ENCODE measurements at places on chromosomes 16 and 17.

DNA sequence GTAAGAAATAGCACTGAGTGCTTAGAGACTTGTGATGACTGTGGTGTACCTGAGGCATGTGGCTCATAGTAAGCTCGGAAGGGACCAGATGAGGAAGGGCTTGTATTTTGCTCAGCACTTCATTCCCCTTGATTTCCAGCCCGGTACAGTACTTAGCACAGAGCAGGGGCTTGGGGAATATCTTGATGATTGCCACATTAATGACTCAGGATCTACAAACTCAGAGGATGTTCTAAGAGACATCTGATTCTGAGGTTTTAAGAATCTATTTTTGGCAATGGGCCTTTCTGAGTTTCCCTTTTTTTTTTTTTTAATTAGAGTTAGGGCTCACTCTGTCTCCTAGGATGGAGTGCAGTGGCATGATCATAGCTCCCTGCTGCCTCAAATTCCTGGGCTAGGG is 9.1 kb downstream of the ASPHD1 start:
- no peak for DNase-seq

DNA sequence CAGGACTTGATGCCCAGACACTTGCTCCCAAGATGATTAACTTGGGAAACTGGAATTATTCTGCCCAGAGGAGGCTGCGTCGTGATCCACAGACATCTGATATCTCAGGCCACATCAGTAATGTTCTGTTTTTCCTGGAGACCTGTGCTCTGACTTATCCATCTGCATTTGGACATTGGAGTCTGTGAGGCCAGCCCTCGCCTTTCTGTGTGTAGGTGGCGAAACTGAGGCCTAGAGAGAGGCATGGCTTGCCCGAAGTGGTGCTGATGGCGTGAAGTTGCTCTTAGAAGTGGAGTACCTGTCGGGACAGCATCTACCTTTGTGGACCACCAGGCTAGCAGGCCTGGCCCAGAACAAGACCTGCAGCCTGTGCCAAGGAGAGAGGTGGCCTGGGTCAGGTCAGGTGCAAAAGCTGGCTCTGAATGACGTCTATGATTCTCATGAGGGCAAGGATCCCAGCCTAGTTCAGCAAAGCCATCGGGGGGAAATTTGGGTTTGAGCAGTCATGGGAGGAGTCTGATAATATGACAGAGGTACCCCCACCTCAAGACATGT is 186.8 kb upstream of the ZNF469 start:
- DNase-seq, result no peak

DNA sequence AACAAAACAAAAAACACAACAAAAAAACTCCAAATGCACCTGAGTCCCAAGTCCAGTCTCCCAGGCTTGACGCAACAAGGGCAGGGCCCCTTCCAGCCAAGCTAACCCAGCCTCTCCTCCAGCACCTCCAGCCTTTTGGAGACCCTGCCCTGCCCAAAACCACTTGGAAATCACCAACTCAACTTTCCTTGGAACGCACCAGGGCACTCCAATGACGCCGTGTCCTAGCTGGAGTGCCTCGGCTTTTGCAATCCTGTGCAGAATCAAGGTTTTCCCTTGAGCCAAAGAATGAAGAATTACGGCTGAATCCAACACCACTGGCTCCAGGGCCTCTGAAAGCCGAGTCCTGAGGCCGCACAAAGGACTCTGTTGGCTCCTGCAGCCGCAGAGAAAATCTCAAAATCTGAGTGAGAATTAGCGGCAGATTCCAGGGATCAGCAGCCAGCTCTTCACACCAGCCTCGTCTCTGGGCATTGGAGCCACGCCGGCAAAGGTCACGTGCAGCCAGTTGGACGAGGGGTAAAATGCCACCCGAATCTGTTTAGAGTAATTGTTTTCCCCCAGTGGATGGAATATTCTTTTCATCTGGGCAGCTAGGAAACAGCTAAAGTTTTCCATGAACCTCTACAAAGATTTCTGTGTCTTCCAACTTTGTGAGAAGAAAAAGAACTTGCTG is 9.7 kb upstream of the BAIAP2 start:
- DNase-seq, result peak; percentile 56

GRCh38 chr16:50534091-50534490 is 14.1 kb upstream of the NKD1 start:
- no peak for DNase-seq

GRCh38 chr16:89315791-89316581 is 98.5 kb downstream of the ZNF778 start:
- DNase-seq, result no peak

GRCh38 chr17:36983618-36984017 is 34.9 kb downstream of the AATF start:
- no peak for DNase-seq

GRCh38 chr16:4109250-4109736 is 6.9 kb downstream of the ADCY9 start:
- peak; percentile 16 for DNase-seq

DNA sequence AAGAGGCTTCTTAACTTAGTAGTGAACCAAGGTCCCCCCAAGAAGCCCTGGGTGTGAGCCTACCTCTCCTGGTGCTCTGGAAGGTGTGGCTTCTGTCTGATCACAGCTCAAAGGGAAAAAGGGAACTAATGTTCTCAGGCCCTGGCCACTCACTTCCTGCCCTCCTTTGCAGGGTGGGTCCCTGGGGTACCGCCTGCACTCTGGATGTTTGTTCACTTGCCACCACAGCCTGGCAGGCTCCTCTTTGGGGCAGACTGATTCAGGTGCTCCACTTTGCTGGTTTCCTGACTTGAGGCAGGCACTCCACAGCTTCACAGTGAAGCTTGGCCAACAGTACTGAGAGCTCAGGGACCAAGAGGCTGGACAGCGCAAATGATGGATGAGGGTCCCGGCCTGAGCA is 5.9 kb upstream of the MYO15A start:
- DNase-seq, result no peak

GRCh38 chr17:14209215-14209614 is 27.4 kb downstream of the CDRT15 start:
- no peak for DNase-seq

DNA sequence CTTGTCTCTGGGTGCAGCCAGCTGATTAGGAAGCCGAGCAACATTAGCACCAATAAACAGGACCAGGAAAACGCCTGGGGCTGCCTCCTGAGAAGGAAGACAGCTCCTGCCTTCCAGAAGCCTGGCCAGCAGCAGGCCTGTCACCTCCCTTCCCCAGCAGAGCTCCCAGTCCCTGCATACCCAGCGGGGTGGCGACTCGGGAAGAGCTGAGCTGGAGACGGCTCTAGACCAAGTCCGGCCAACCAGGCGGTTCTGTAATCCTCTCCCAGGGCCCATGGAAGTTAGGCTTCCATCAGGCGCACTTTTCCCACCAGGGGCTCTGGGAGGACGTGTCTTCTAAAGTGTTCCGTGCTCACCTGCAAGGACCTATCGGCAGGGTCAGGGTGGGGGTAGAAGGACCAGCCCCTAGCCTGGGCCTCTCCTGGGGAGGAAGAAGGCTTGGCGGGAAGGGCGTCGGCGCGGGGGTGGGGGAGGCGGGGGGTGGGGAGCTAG is 12.0 kb upstream of the CLUH start:
- DNase-seq, result no peak

DNA sequence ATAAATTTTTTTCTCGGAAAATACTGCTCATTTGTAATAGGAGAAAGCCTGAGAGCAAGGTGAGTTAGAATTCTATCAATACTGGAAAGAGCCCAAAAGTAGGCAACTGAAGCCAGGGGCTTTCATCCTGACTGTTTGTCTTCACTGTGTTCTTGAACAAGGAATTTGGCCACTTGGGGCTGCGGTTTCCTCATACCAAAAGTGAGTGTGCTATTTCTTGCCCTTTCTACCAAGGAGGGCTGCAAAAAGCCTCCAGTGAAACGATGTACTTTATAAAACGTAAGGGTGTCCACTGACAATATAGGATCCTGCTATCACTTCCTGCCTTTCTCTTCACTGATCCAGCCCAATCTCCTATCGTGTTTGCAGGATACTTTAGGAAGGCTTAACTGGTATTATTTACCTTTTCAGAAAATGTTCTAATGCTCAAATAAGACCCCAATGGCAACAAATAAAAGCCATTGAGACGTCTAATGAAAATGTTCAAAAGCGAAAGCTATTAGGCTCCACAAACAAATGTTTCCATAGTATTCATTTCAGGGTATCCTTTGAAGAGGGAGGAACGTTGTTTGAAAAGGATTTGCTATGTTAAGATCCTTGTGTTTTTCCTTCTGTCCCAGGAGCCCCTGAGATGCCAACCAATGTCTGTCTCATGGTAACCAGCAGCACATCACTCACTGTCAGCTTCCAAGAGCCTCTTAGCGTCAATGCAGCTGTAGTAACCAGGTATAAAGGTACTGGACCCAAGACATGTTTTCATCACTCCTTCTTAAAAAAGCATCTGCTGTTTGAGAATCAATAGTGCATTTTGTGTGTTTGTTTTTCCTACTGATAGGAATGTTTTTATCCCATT is 219.3 kb upstream of the NOG start:
- no peak for DNase-seq

DNA sequence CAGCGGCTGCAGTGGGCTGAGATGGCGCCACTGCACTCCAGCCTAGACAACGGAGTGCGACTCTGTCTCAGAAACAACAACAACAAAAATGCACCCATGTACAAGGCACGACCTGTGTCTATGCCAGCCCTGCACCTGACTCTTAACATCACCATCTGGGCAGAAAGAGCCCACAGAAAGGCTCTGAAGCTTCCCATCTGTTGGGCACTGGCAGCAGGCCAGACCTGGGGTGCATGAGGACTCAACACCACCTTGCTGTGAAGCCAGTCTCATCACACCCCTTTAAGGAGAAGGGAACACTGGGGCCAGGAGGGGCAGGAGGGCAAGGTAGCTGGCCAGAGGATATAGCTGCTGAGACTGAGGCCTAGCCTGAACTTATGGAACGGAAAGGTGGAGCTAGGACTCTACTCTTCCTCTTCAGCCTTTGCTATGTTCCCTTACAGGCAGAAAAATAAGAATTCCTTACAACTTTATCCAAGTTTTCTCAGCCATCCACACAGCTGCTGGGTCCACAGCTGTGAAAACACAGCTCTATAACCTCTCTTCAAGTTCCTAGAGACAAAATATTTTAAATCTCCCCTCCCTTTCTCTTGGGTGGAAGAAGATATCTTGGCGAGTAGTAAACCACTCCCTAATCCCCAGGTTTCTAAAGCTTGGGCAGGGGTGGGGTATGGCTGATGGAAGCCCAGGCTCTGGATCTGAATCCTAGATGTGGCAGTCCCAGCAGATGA is 2.8 kb downstream of the ELOB start:
- DNase-seq, result no peak

GRCh38 chr17:83071966-83072562 is 7.3 kb upstream of the METRNL start:
- no peak for DNase-seq

DNA sequence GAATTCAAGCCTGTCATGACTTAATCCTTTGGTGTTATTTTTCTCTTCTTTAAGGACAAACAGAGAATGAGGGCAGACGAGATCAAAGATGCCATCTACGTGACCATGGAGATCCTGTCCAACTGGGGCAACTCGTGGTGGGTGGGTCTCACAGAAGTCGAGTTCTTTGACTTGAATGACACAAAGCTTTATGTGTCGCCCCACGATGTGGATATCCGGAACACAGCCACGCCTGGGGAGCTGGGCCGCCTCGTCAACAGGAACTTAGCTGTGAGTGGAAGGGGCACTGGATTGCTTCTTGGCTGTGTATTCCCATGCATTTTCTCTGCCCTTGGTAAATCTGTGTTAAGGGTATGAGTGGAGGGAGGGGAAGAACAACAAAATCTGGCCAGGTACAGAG is 158.7 kb downstream of the KATNIP start:
- DNase-seq, result no peak

DNA sequence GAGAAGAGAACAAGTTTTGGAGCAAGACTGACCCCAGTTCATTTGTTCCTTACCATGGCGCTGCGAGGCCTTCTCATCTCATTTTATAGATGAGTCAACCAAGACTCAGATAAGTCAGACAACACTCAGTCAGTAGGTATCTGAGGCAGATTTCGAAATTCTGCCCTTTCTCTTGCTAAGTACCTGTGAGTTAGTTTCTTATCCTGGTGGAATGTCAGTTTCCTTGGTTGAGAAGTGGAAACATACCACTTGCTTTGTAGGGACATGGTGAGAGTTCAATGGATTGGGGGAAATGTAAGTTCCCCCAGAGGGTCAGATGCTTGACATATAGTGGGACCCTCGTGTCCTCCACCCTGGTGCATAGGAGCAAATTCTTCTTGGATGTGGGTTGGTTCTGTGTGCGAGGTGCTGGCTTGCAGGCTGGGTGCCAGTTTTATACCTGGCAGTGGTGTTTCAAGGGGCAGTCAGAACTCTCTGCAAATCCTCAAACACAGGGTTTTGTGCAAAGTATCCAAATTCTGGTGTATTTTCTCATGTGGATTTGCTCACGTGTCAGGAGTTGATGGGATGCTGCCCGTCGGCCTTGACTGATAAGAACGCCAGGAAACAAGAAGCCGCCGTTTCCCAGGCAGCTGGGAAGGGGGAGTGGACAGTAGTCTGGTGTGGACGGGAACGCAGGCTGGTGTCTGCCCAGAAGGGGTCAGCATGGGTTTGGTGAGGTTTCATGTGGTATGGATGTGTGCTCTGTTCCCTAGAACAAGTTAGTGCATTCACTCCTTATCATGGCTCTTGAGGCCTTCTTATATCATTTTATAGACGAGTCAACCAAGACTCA is 61.1 kb upstream of the CIBAR2 start:
- DNase-seq, result no peak

DNA sequence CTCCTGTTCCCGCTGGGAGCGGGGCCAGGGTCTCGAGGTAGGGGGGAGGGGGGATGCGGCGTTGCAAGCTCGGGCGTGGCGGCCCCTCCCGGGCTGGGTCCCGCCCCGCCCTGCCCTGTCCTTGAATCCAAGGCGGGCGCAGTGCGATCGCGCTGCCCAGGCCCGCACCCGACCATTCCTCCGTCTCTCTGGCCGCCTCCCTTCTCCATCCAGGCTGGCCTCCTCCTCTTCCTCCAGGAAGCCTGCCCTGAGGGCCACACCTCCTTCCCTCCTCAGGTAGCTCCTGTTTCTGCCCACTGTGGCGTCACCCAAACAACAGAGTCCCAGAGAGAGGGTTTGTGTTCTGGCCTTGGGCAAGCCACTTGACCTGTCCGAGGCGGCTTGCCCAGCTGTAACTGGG is 43.0 kb upstream of the TAC4 start:
- no peak for DNase-seq

DNA sequence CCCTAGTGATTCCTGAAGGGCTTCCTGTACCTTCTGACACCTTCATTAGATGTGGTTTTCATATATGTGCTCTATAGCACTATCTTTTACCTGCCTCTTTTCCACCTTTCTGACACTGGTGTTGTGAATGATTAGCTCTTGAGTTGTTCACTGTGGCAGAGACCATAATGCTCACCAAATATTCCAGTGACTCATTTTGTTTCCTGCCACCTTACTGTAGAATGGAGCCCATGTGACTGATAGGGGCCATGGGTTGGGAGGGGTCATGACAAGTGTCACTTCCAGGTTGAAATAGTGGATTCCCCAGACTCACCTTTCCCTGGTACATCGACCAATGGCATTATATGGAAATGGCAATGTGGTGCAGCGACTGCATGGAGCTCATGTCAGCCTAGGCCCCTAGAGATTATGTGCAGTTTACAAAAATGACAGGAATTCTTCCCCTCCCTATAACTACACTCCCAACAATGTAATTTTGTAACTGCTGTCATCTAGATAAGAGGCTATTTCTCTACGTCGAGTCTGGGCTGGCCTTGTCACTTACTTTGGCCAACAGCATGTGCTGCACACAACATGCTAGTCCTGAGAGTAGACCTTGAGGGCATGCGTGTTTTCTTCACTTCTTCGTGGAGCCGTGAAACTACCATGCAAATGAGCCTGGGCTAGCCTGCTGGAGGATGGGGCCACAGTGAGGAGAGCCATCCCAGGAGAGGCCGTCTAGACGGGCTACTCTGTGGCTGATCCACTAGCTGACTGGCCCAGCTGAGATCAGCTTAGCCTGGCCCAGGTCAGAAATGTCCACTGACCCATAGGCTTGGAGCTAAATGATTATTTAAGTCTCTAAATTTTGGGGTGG is 409.5 kb downstream of the CA10 start:
- DNase-seq, result no peak

Data from amygdala (tissue), 56 donors.